ENCODE measurements at places on chromosomes 7 and 10. TPM values are rescaled to one million over a fixed set of nuclear protein-coding genes. Genes with fewer than 3 reads are reported as not detected.
A peak's percentile ranks its signal among the peaks of the same experiment; 100 is the strongest.

- DNase-seq: no peak
Measured at GRCh38 chr10:28077889-28078288, 79.0 kb upstream of the ODAD2 start.

- no peak for DNase-seq
Measured at GRCh38 chr7:159020987-159021386, 123.7 kb downstream of the VIPR2 start.

DNA sequence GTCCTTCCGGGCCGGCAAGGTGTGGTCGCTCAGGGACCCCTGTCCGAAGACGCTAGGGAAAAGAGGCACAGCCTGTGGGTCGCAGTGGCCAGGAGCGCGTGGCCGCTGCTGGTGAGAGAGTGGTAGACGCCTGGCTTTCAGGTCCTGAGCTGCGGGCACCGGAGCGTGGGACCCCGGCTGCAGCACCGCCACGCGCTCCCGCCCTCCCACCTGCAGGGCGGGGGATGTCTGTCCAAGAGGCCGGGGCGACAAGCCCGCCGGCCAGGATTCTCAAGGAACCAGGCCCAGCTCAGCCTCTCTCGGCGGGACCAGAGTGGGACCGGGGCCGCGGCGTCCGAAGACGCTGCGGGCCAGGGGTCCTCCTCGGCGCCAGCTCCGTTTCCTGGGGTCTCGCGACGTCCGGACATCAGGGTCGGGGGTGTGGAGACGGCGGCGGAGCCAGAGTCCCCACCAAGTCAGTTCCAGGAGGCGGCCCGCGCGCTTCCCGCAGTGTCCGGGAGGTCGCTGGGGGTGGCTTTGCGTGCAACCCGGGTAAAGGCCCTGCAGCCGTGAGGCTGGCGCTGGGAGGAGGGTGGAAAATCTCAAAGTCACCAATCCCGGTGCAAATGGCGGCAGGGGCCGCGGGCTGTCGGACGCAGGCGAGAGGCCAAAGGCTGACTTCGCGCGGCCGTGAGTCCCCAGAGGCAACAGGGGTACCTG is 5.5 kb downstream of the ZNF503 start:
- peak; percentile 33 for DNase-seq

- DNase-seq: no peak
Measured at GRCh38 chr7:31883761-31884164, 186.4 kb downstream of the PDE1C start.

GRCh38 chr10:85012305-85012704 is 683.9 kb downstream of the CCSER2 start:
- DNase-seq: no peak

DNA sequence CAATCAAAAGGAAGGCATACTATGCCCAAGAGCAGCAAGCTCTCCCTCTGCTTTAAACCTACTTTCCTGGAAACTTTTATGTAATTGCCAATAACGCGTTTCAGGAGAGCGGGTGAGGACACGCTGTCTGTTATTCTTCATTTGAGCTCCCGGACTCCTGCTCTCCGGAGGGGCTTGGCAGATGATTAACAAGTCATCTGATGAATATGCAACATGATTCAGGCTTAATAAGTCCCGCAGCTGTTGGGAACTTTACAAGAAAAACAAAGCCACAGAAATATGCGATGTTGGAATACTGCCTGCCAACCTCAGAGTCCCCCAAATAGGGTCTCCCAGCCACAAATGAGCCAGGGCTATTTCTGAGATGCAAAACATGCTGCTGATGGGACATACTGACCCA is 348.0 kb downstream of the GPAM start:
- DNase-seq: no peak

DNA sequence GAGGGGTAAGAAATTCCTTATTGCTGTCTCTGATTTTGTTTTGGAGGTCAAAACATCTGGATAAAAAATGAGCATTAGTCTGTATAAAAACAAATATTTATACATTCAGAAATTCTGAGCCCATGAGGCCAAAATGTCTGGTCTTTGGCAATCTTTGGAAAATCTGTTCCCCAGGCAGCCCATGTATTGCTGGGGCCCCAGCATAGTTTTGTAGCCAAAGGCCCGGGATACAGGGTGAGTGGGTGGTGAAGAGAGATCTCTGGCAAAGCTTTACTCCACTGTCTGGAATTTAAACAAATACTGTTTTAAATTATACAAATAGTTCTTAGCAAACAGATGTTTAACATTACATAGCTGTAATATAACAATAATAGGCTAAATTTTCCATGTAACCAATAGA is 134.7 kb upstream of the GALNT17 start:
- no peak for DNase-seq

GRCh38 chr10:118840071-118840775 is 85.5 kb upstream of the CACUL1 start:
- peak; percentile 23 for DNase-seq

- no peak for DNase-seq
Measured at GRCh38 chr10:114678820-114679219, 20.7 kb upstream of the ABLIM1 start.

DNA sequence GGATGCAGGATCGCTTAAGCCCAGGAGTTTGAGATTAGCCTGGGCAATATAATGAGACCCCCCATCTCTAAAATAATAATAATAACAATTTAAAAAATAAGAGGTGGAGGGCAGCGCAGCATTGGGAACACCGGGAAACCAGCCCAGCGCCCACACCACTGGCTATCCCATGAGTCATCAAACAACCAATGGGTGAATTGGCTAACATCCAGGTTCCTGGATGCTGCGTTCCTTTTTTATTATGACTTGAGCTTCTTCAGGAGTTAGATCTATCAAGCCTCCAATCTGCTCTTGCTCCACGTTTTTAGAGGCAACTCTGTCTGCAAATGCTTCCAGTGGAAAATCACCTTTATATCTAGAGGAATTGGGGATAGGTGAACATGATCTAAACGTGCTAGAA is 10.0 kb upstream of the LRRC4 start:
- DNase-seq: no peak

GRCh38 chr7:42964849-42965805 is 33.0 kb downstream of the MRPL32 start:
- no peak for DNase-seq

GRCh38 chr7:118006979-118007378 is 133.7 kb upstream of the CTTNBP2 start:
- no peak for DNase-seq

GRCh38 chr10:2214805-2215204 is 477.5 kb upstream of the ADARB2 start:
- no peak for DNase-seq

GRCh38 chr7:154212861-154213260 is 160.7 kb downstream of the DPP6 start:
- no peak for DNase-seq

- no peak for DNase-seq
Measured at GRCh38 chr7:360454-361100, 70.6 kb downstream of the FOXL3 start.

DNA sequence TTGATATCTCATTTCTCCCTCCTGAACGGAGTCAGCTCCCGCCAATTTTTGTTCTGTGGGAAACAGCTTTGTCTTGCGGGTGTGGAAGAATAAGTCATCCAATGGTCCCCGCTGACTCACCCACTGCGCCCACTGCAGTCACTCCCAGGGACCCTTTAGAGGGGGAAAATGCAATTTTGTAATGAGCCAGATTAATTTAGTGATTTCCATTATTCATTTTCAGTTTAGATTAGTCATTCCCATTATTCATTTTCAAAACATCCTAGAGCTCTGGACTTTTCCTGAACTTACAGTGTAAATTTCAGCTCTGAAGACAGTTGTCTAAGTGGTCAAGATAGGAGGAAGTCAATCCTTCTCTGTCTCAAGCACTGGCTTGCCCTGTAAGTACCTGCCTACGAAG is 154.9 kb upstream of the TMEM72 start:
- no peak for DNase-seq

DNA sequence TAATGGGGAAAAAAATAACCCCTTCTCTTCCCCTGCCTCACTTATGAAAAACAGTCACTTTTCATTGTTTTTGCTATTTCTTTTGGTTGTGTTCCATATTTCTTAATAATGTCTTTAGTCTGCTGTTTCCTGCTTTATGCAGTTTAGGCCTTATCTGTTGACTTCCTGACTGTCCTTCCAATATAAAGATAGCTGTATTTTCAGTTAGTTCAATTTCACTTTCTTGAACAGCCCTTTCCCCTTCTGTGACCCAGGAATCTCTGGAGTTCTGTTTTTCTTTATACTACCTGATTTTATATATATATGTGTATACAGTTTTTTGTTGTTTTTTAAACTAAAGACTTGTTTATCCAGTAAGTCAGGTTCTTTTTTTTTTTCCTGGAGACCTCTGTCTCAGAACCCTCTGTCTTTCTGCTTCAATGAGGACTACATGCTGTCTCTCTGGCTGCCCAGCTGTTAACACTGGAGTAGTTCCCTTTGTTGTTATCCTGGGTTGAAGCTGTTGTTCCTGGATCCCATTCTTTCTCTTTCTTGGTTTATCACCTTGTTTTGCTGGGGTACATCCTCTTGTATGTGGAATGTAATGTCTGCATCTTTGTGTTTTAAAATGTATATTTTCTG is 87.2 kb downstream of the GSDME start:
- no peak for DNase-seq

DNA sequence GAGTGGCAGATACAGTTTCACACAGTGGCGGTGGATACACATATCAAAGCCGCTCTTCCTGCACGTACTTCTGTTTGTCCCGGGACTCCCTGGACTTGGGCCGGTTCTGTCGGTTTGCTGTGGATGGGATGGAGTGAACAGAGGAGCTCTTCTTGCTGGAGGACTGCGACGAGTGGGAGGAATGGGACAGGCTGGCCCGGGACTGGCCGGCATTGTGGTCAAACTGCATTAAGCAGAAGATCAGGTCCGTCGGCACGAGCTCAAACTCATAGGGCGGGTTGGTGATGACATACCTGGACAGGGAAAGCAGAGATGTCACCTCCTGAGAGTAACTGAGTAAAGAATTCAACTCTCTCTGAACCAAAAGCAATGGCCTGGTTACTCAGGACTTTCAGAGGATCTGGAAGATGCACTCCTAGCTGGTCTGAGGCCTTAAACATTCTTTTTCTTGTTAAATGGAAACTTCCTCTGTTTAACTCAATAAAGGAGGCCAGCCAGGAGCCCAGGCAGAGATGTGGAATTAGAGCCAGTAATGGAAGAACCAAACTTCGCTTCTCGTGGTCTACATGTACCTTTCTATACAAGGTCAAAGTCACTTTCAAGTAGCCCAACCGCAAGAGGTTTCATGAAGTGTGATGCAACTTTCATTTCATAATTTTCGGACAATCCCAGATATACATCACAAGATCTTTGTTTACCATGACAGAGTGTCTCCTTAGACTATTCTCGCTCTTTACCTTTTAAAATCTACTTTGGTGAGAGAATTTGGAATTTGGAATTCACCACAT is 750.2 kb downstream of the KCNMA1 start:
- DNase-seq: no peak

GRCh38 chr7:32500922-32501341 is 5.6 kb downstream of the AVL9 start:
- DNase-seq: no peak

- no peak for DNase-seq
Measured at GRCh38 chr10:49282879-49283341, 16.1 kb upstream of the C10orf71 start.

DNA sequence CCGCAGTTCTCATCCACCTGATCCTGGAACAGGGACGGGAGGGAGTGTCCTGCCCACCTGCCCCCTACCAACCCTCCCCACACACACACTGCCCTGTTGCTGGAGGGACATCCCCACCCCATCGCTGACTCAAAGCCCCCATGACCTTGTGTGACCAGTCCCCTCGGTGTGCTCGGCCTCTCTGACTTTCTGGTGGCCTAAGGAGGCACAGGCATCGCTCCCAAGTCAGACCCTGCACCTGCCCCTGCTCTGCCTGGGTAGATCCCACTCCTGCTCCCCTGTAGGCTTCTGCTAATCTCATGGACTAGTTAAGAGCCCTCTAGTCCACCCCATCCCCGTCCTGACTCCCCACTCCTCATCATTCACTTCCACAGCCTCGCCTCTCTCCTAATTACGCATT is 58.8 kb upstream of the DOCK1 start:
- no peak for DNase-seq

- no peak for DNase-seq
Measured at GRCh38 chr7:92634924-92635519, 44.8 kb upstream of the FAM133B start.

DNA sequence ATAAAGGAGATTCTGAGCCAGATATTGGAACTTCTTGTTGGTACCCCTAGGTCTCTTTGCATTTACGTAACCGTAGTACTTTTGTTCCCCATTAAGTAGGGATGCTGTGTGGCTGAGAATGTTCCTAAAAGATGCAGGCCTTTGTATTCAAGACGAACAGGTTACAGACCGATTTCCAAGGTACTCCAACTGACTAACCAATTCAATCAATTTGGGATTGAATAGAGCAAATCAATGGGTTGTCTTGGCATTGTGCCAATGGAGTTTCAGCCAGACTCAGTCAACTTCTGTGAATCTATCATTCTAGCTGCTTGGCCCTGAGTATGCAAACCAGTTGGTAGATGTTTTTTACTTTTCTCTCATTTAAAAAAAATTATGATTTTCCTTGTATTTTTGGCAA is 347.3 kb upstream of the NPVF start:
- no peak for DNase-seq

DNA sequence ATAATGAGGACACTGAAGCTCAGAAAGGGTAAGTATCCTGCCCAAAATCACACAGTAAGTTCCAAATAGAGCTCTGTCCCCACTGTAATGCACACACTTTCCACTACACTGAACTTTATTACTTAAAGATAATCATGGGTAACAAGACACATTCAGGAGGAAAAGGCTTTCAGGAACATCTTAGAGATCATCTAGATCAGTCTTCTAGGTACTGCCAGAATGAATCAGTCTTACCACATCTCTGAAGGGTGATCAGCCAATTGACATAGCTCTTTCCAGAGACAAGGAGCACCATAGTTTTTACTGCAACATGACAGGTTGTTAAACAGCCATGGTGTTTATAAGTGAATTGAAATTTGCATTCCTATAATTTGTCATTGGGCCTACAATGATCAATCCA is 5.4 kb upstream of the HERPUD2 start:
- DNase-seq: no peak

CREB3L2 gene
- total RNA-seq: 21.1 TPM

CLDN15 gene
- 49.0 TPM for total RNA-seq

PNLIP gene
- total RNA-seq: not detected

LBX1 gene
- not detected for total RNA-seq

PRLHR gene
- total RNA-seq: not detected

PITX3 gene
- total RNA-seq: not detected

TSPAN12 gene
- 55.6 TPM for total RNA-seq

GPR141 gene
- total RNA-seq: not detected

HGF gene
- 1.8 TPM for total RNA-seq

FRMPD2 gene
- total RNA-seq: not detected

ODAD2 gene
- 0.14 TPM for total RNA-seq

ABCC2 gene
- 2.0 TPM for total RNA-seq

GPR22 gene
- total RNA-seq: not detected

CRHR2 gene
- not detected for total RNA-seq

KIAA1549 gene
- 0.60 TPM for total RNA-seq

COBL gene
- total RNA-seq: 70.1 TPM
